ENCODE measurements at places on chromosomes 16 and 17.
A peak's percentile ranks its signal among the peaks of the same experiment; 100 is the strongest.

DNA sequence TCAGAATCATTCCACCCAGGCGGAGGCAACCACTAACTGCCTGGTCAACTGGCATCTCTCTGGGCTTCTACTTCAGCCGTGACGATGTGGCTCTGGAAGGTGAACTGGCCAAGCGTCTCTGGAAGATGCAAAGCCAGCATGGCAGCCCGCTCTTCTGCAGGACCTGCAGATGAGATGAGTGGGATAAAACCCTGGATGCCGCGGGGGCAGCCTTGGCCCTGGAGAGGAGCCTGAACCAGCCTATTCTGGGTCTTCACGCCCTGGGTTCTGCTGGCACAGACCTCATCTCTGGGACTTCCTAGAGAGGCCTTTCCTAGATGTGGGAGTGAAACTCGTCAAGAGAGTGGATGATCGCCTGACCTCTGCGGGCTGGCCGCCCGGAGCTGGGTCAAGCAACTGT, 10.6 kb downstream of the UBB start:
- no peak for DNase-seq

DNA sequence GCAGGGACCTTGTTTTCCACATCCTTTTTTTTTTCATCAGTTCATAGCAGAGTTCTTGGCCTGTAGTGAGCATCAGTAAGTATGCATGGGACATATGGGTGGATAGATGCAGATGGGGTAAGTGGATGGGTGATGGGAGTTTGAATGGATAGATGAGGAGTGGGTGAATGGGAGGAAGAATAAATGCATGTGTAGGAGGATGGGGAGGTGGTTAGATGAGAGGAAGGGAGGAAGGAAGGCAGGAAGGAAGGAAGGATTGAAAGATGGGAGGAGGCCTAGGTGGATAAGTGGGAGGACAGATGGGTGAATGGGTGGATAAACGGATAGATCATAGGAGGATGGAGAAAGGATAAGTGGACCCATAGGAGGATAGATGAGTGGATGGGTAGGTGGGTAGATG, 3.9 kb upstream of the BEAN1 start:
- DNase-seq, result no peak

DNA sequence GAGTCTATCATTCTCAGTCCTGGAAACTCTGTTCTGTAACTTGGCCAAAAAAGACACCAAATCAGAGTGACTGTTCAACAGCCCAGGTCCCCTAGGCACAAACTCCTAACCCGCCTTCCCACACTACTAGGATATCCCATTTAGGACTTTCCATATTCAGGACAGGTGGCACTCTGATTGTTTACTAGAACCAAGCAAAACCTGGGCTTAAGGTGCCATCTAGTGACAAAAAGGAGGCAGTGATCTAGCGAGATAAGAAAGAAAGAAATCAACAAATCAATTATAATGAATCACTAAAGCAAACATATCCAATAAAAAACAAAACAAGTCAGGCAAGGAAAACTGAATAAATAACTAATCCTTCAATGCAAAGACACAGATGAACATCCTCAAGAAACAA, 203.9 kb downstream of the CEP112 start:
- no peak for DNase-seq

- peak; percentile 70 for DNase-seq
Observed at GRCh38 chr16:67546761-67547422, 15.4 kb upstream of the CTCF start.

GRCh38 chr16:31118223-31119155, 1.0 kb downstream of the KAT8 start:
- DNase-seq, result no peak

- no peak for DNase-seq
Observed at GRCh38 chr17:17710728-17711541, 29.7 kb downstream of the RAI1 start.

- DNase-seq, result no peak
Observed at GRCh38 chr16:83720981-83721380, 86.8 kb upstream of the HSBP1 start.

GRCh38 chr16:3135126-3135715, 392 bp downstream of the ZNF213 start:
- no peak for DNase-seq

- DNase-seq, result no peak
Observed at GRCh38 chr16:48911700-48912099, 301.7 kb upstream of the N4BP1 start.

GRCh38 chr17:36591434-36592315, at the start of gene DHRS11:
Gene DHRS11, plus strand, starts transcription at chr17:36591879. Its CDS starts 131 bp downstream, at chr17:36592010.
- DNase-seq, result peak; percentile 66

GRCh38 chr17:47295037-47295873, 28.5 kb upstream of the EFCAB13 start:
- no peak for DNase-seq

DNA sequence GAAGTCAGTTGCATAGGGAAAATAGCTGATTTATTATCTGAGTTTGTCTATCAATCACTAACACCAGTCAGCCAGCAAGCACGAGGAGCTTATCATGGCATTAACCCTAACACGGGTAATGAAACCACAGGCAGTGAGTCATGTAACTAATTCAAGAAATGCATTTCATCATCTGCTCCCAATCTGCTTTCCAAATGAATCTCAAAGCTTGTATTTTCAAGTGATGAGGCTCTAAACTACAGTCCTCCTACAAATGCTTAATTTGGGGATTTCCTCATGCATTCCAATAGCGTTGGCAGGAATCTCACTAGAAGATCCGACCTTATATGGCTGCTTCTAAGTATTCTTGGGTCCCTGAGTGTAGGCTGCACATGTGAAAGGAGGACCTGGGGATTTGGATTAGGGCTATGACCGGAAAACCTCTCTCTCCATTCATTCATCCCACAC, 118.4 kb upstream of the HSBP1 start:
- no peak for DNase-seq

DNA sequence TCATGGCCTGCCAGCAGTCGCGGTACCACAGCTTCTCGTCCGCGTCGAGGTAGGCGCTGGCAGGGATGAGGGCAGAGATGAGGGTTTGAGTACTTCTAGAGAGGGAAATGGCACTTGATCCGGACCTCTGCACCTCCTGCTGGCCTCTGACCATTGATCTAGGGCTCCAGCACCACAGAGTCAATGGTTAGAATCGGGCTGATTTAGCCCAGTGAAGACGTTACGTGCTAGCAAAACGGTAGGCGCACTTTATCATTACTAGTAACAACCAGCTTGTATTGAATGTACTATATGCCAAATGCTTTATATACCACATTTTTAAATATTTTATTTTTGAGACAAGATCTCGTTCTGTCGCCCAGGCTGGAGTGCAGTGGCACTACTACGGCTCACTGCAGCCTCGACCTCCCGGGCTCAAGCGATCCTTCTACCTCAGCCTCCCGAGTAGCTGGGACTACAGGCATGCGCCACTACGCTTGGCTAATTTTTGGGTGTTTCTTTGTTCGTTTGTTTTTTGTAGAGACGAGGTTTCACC, 526 bp downstream of the TSNAXIP1 start:
- DNase-seq, result no peak

- no peak for DNase-seq
Observed at GRCh38 chr17:57945996-57946797, 9.0 kb downstream of the CUEDC1 start.

DNA sequence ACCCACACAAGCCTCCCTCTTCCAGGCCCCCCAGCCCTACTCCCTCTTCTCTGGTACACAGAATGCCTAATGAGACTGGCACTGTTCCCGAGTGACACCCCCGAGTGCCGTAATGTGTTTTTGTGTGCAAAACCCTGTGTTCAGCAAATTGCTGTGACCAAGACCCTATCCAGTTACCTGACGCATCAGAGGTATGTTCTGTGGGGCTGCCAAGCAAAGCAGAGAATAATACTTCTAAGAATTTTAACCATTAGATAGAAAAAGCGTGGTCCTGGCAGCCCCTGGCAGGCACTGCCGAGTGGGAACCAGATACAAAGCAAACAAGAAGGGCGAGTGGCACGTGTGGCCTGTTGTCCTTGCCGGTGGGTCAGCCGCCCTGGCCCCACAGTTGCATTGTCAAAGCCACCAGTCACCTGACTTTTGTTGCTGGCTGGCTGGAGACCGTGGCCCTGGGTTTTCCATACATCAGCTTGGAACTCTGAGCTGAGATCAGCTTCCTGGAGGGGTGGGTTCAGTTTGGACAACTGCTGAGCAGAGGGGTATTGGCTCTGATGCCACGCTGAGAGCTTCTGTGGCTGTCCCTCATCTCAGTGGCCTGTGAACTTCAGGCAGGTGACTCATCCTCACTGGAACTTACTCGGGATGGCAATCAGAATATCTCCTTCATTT, 69.1 kb upstream of the BRD7 start:
- no peak for DNase-seq

- DNase-seq, result no peak
Observed at GRCh38 chr17:20273741-20274500, 193.4 kb downstream of the LGALS9B start.

GRCh38 chr17:82507631-82508175, 11.8 kb upstream of the FOXK2 start:
- DNase-seq, result no peak

GRCh38 chr17:39079836-39080235, 71.6 kb downstream of the PLXDC1 start:
- no peak for DNase-seq

DNA sequence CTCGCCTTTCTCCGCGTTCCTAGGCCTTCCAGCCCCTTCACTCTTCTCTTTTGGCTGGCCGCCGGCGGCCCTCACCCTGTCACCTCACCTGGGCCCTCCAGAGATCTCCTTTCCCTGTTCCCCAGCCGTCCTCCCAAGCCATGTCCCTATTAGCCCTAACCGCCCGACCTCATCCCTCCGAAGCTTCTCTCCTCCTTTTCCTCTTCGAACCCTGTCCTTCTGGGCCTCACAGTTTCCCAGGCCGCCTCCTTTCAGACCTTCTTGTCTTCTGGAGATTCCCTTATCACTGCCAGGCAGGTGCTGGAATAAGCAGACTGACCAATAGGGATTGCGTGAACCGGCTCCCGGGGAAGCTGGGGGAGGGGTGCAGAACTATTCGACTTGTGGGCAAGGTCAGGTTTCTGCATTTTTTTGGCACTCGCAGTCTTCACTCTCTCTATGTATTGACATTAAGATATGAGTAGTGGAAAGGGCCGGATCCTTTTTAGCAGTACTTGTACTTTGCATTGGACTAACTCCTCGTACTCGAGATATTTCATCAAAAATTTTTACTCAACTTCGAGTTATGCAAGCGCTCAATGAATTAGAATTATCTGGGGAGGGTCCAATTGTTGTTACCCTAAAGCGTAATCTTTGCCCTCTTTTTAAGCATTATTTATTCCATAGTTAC, 690 bp downstream of the RHOT1 start:
- DNase-seq, result no peak

- DNase-seq, result no peak
Observed at GRCh38 chr17:27985736-27986399, 56.6 kb upstream of the NLK start.

DNA sequence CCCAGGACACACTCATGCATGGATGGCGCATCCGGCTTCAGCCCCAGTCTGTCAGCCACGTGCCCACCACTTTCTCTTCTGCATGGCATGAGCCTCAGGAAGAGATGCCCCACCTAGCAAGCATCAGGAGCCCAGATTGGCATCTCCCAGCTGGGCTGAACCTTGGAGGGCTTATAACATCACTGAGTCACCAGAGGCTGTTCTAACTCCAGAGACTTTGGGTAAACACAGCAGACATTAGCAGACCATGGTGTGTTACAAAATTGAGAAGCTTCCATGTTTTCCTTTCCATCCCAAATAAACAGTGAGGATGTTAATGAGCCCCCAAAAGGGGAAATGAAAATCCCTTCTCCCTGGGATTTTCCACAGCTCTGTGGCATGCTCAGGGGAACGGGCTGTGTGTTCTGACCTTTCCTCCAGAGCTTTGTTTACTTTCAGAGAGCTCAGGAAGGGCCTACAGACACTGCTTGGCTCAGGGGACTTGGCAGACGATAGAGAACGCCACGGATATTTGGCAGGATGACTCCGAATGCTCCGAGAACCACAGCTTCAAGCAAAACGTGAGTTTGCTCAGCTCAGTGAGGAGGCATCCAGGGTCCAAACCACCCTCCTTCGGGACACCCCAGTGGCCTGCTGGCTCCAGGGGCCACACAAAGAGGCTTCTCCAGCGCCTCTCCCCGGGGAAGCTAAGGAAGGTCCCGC, 16.5 kb downstream of the GLP2R start:
- no peak for DNase-seq

DNA sequence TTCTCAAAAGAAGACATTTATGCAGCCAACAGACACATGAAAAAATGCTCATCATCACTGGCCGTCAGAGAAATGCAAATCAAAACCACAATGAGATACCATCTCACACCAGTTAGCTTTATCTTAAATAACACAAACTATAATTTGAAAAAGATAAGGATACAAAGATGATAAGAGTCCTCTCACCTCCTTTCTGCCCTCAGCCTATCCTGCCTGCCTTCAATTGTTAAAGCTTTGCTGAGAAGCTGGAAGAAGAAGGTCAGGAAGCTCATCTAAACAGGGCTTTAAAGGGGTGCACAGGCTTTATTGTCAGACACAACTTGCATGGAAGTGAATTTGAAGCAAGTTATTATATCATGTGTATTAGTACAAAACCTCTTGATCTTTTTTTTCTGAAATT, 676.3 kb upstream of the GOT2 start:
- no peak for DNase-seq

- DNase-seq, result no peak
Observed at GRCh38 chr16:13586051-13586450, 333.9 kb upstream of the ERCC4 start.

- DNase-seq, result no peak
Observed at GRCh38 chr16:81505011-81505661, 60.5 kb downstream of the CMIP start.

- no peak for DNase-seq
Observed at GRCh38 chr17:7233701-7234082, 625 bp downstream of the DVL2 start.

DNA sequence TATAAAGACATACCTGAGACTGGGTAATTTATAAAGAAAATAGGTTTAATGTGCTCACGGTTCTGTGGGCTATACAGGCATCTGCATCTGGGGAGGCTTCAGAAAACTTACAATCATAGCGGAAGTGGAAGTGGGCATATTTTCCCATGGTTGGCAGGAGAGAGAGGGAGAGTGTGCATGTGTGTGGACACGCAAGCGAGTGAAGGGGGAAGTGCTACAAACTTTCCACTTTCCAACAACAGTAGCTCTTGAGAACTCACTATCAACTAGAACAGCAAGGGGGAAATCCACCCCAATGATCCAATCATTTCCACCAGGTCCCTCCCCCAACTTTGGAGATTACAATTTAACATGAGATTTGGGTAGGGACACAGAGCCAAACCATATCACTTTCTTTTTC, 11.1 kb downstream of the TAOK1 start:
- no peak for DNase-seq

- DNase-seq, result peak; percentile 30
Observed at GRCh38 chr16:68590201-68590994, 51.3 kb downstream of the ZFP90 start.

- DNase-seq, result no peak
Observed at GRCh38 chr17:42913522-42913921, 12.9 kb downstream of the G6PC1 start.
